HCT116 (cell line): ENCODE measurements at places on chromosomes 6 and 20. TPM values are rescaled to one million over a fixed set of nuclear protein-coding genes. Genes with fewer than 3 reads are reported as not detected.

The CTSZ gene
- total RNA-seq = 100 TPM

The MCCD1 gene
- total RNA-seq = not detected

- no peak for DNase-seq
Observed at GRCh38 chr20:62123450-62124118, 1.3 kb downstream of the LSM14B start.

DNA sequence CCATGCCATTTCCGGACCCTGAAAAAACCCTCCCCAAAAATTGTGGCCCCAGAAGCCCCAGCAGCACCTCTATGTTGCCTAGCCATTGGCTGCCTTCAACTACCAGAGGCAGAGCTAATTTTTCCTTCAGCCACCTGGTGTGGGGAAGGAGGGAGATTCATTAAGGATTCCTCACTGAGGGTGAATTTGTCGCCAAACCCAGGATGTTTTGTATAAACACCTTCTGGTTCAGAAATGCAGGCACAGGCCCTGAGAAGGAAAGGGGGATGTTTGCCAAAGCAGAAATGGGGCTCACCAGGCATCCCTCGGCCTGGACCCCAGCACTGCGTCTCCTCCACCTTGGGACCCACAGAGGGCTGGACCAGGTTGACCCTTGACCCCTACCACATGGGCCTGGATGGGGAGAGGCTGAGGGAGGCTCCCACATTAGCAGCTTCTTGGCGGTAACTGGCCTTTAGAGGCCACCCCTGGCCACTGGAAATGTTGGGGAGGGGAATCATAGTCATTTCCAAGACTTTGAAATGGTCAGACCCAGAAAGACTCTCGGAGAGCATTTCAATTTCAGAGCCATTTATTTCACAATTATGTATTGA lies 1.8 kb upstream of the PDRG1 start:
- DNase-seq = no peak

- no peak for DNase-seq
Observed at GRCh38 chr20:24027229-24027628, 38.6 kb upstream of the GGTLC1 start.

DNA sequence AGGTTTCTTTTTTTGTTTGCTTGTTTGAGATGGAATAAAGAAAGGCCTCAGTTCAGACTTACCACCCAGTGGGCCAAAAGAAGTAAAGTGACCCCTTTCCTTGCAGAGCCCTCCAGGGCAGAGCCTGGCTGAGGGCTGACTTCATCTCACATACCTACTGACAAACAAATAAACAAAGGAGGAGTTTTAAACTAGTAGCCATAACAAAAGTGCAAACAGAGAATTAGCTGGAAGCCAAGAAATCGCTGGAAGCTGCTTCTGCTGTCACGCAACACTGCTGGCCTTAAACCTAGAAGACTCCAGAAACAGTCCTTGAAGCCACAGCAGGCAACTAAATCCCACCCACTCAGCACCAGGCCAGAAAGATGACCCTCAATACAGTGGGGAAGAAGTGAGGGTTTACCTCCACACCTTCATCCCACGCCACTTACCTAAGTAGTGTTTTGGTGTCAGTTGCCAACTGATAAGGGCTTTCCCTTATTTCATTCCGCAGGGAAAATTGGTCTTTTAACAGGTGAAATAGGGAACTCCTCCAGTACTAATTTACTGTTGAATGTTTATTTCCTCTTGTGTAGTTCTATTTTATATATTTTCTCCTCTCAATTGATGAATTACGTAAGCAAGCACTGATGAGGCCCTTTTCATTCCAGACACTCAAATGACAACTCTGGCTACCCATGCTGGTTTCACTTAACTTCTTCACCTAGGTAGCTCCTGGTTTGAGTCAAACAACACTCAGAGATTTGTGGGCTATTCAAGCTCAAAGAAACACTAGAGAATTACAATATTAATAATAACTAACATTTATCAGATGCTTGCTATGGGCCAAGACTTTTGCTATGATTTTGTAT lies 46.2 kb downstream of the EDN1 start:
- no peak for DNase-seq

GRCh38 chr6:30066577-30067459 lies at the start of gene PPP1R11:
TSS of gene PPP1R11 (plus strand) at chr6:30067198. CDS start at chr6:30067411, 213 bp downstream.
- DNase-seq = peak; percentile 99

The PTPRT gene
- total RNA-seq = not detected

The RIPOR2 gene
- 0.44 TPM for total RNA-seq

DNA sequence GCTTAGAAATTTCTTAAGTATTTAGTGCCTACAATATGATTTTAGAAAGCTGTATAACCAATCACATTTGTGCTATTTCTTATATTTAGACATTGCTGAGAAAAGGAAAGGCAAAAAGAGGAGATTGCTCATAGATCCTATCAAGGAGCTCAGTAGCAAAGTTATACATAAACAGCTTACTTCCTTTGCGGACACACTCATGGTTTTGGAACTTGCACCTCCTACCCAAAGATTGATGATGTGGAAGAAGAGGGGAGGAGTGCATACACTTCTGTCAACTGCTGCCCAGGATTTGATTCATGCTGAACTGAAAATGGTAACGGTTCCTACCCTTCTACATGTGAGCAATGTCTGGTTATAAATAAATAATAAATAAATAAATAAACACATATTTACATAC lies 16.7 kb downstream of the RAD21L1 start:
- DNase-seq = no peak

The IFNGR1 gene
- 27.1 TPM for total RNA-seq

DNA sequence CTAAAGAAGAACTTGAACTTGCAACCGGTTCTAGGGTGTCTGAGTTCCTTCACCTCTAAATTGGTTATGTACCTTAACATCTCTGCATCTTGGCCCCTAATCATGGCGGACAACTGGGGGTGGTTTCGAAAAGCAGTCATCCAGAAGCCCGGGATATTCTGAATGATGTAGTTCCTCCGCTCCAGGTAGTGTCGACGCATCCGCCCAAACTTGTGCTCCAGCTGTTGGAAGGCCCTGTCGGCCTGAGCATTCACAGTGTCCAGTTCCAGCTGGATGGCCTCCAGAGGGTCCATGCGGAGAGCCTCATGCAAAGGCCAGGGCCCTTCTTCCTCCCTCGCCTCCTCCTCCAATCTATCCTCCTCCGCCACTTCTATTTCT lies 887 bp downstream of the TSPYL1 start:
- DNase-seq = no peak

- DNase-seq = no peak
Observed at GRCh38 chr6:111610548-111611172, 5.0 kb upstream of the TRAF3IP2 start.

The CPNE5 gene
- not detected for total RNA-seq

DNA sequence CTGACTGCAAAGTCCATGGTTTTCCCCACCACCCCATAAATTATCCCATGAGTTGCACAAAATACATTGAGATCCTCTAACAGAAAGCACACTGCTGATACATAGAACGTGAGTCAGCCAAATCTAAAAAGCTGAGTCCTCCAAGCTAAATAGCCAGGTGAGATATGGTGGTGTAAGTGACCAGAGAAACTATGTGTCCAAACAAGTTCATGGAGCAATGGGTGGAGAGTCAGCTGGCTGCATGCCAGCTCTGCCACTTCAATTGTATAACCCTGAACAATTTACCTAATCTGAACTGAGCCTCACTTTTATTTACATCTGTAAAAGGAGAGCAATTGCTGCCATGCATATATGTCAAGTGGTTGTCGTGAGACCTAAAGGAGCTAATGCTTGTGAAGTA lies 9.7 kb downstream of the SNAP25 start:
- no peak for DNase-seq

DNA sequence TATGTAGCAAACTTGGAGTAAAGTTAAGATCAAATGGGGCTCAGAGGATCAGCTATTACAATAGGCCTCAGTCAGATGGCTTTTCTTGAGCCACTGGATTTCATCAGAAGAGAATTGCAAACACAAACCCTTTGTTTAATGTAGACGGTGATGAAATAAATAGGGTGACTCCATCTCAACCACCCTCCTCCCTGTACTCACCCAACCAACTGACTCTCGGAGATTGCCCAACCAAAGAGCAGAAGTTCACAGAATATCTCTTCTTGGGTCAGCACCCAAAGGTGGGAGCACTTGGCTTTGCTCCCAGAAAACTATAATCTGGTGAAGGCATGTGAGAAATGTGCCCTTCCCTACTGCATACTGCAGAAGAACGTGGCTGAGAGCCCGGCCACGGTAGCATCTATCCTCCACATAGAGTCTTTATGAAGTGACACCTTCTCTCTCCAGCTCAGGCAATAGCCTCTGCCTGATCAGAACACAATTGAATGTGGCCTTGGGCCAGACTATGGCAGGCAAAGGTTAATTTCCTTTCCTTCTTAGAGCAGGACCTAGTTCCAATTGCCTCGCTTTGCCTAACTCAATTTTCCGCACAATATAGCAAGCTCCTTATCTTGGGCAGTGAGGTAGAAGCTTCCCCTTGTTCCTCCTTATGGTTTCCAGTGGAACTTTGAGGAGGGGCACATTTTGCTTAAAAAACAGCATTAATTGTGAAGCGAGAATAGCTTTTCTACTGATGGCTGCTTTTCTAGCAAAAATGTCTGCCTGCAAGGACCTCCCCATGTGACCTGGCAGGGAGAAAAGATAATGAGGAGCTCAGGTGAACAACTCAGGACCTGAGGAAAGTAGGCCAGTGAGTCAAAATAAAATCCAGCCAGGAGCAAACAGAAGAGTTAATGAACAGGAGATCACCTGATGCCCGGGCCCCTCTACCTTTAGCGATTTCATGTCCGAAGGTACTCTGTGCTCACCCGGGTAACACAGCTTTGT lies 79.4 kb downstream of the GFOD1 start:
- no peak for DNase-seq

The TP53TG5 gene
- total RNA-seq = 0.76 TPM

The GABRR1 gene
- total RNA-seq = not detected

GRCh38 chr6:126628125-126628524 lies 288.2 kb downstream of the CENPW start:
- peak; percentile 4 for DNase-seq

The MUC22 gene
- not detected for total RNA-seq

- peak; percentile 16 for DNase-seq
Observed at GRCh38 chr6:138410972-138411880, 7.2 kb downstream of the HEBP2 start.

GRCh38 chr6:33950472-33950881 lies 146.7 kb upstream of the MLN start:
- DNase-seq = no peak

GRCh38 chr6:141103246-141103645 lies 1029.5 kb upstream of the GJE1 start:
- peak; percentile 26 for DNase-seq

- DNase-seq = peak; percentile 81
Observed at GRCh38 chr6:28863604-28864325, 60.0 kb downstream of the TRIM27 start.

- no peak for DNase-seq
Observed at GRCh38 chr6:23003671-23004467, 434.5 kb downstream of the HDGFL1 start.

- DNase-seq = no peak
Observed at GRCh38 chr6:40719671-40720374, 132.7 kb upstream of the LRFN2 start.

- peak; percentile 58 for DNase-seq
Observed at GRCh38 chr6:46781478-46782378, 11.5 kb upstream of the MEP1A start.

The TAGAP gene
- 0.30 TPM for total RNA-seq

The NCOA6 gene
- total RNA-seq = 24.8 TPM

- DNase-seq = no peak
Observed at GRCh38 chr20:39429726-39430125, 467.6 kb downstream of the DHX35 start.

The EEF1E1 gene
- total RNA-seq = 69.7 TPM

DNA sequence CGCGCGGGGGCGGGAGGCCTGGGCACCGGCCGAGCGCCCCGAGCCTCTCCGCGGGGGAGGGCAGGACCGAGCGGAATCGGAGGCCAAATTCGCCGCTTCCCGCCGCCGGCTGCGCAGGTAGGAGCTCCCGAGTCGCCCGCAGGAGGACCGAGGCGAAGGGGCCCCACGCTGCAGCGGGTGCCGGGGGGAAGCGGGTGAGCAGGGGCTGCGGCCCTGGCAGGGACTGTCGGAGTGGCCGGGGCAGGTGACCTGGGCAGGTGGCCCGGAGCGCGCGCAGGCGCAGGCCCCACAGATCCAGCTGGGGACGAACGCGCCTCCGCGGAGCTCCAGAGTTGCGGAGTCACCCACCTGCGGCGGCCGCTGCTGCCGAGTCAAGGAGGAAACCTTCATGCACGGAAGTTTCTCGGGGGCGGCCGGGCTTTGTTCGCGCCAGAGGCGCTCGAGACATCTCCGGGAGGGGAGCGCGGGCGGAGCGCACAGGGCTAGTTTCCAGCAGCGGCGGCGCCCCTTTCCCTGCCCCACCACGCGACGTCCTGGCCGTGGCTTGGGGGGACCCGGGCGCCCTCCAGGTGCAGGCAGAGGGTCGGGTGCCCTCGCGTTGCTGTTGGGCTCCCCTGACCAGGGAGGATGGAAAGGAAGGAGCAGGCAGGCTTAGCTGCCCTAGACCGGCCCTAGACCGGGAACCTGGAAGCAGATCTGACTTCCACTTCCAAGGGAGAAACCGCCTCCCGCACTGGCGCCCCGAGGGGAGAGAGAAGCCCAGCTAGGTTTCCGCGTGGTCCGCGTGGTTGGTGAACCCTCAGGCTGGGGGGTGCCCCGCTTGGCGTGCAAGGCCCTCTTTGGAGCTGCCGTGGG lies 590 bp downstream of the SLCO4A1 start:
- no peak for DNase-seq

The RAET1E gene
- total RNA-seq = 3.9 TPM

The RIN2 gene
- 1.5 TPM for total RNA-seq

DNA sequence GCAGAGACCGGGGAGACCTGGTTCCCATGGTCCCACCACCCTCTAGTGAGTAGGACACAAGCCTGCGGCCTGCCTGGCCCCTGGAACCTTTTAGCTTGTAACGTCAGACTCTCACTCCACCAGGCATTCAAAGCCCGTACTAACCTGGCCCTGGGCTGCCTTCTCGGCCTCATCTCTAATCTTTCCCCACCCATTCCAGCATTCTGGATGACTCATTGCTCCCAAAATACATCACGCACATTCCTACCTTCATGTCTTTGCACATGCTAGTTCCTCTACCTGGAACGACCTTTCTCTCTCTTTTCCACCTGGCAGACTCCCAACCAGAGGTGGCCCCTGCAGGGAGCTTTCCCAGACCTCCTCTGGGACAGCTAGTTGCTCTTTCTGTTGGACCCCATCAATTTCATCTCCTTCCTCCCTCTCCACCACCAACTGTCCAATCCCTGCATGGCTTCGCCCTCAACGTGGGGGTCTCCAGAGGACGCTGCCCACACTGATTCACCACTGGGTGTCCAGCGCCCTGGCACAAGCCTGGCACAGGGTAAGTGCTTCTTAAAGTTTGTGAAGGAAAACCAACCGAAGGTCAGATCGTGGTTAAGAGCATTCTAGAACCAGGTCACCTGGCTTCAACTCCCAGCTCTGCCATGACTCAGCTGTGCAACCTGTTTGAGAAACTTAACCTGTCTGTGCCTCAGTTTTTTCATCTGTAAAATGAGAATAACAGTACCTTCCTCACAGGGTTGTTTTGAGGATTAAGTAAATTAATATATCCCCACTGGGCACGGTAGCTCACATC lies 35.2 kb downstream of the JPH2 start:
- peak; percentile 51 for DNase-seq

DNA sequence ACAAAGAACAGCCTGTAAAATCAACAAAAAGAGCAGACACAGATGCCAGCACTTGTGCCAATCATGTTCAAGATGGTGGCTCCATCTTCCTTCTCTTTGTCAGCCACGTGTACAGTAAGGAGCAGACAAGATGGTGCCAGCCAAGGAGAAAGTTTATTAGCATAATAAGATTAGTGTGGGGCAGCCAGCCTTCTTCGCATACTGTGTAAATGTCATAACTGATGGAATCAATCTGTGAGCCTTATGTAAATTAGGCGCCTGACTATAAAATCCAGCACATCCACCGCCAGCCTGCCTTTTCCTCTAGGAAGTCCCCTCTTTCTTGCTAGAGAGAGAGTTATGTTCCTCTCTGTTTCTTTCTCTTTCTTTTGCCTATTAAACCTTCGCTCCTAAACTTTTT lies 99.7 kb upstream of the RALGAPA2 start:
- no peak for DNase-seq

The ENPP3 gene
- total RNA-seq = 0.15 TPM
